ENCODE measurements at places on chromosomes 5 and 9.

DNA sequence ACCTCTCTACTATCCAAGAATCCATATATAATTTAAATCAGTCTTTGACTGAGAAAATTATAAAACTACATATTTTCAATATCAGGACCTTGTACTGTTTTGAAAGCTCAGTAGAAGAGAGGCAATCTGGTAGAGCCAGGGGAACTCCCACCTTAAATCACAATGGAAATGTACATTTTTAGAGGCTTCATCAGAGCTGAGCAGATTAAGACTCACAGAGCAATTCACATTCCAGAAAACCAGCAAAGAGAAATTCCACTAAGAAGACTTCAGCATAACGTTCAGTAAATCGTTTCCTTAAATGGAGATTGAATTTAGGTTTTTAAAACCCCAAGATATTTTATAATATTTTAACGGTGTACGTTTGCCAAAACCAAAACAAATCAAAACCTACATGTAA is 227.8 kb upstream of the TRPM3 start:
- no peak for DNase-seq

DNA sequence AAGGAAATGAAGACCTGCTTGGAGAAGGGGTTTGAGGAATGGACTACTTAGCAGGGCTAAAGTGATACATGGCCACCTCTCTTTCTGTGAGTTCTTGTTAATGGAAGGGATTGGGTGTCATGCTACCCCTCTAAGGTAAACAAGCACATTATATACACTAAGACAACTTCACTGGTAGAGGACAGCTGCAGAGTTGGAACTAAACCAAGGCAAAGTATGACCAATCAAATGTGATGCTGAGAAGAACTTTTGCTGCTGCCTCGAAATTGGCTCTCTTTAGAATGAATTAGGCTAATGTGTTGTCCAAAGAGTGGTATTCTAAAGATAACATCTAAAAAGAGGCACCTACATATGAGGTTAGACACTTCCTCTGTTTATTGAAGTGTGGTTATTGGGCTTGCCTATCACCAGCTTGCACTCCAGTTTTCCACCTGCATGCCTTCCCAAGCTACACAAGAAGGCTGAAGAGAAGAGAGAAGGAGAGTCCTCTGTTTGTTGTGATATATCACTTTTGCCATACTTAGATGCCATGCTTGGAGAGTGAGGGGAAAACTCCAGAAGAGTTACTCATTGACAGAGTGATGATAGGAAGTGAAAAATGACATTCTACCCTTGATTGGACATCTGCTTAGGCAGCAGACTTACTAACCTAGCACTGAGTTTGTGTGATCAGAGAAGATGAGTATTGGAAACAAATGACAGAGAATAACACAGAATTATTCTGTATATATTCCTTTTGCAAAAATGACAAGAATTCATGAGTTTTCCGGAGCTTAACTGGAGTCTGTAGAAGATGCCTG is 536.1 kb downstream of the ZNF608 start:
- no peak for DNase-seq

DNA sequence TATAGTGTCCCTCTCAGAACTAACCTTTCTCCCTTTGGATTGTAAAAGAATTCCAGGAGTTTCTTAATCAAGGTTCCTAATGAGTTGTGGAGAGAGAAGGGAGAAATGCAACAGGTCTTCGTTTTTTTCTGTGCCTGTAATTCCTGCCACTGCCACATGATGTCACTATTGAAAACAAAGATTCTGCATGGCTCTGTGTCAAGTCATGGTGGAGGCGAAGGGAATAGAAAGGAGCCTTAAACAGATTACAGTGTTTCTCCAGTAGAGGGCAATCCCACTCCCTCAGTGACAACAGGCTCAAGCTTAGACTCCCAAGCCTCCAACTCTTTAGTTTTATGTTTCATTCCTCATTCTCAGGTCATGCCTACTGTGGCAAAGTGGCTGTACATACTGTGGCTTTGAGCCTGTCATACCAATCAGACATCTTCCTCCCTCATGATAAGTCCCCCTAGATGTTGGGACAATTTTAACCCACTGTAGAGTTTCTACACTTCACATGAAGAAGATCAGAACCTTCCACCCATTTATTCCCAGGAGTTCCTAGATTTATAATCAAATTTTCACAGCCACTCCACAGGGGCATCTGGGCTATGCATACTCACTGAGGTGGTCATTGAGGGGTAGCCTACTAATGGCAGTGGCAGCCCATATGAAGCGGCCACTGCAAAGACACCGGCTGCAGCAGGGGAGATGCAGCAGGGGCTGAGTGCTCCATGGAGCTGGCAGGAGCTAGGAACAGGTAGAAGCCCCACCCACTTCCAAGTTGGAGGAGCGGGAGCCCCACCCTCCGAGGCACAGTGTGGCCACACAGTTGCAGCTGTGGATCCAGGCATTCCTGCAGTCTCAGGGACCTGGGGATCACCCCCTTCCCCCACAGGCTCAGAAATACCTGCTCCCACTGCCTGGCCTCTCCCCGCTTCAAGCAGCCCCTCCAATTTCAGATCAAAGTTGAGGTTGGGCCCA is 97.4 kb upstream of the TRIM32 start:
- no peak for DNase-seq

- DNase-seq = no peak
These were observed 350.5 kb downstream of the SLIT3 start for GRCh38 chr5:168950241-168950951.

DNA sequence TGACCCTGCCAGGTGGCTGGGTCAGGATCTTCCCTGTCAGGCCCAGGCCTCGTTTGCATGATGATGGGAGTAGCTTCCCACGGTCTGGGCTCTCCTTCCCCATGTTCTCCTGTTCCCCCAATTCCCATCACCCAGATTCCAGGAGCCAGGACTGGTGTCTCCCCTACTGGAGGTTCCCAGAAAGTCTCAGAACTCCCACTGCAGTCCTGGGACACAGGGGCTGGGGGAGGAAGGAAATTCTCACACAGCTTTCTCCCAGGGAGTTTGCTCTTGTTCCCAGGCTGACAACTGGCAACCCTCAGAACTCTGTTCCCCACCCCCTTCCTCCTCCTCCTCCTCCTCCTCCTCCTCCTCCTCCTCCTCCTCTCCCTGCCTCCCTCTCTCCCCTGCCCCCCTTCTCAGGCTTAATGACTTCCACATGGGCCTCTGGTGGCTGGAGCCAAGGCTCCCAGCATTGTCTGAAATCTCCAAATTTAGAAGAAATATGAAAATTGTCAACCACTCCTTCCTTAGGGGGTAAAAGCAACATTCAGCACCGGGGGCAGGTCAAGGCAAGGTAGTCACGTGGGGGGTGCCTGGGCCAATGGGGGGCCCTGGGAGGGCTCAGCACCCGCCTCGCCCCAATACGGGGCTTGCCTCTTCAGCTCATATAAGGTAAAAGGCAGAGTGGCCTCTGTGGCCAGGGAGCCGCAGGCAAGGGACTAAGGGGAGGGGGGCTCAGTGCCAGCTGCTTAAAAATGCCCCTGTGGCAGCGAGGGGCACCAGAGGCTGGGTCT is 27.3 kb upstream of the IL17B start:
- DNase-seq = no peak

GRCh38 chr5:58491216-58491892 is at the start of gene GAPT:
Gene GAPT, plus strand, starts transcription at chr5:58491435. Its CDS starts 3,102 bp downstream, at chr5:58494537.
- DNase-seq = no peak

GRCh38 chr5:321230-321725 is at the start of gene AHRR:
Gene AHRR, plus strand, starts transcription at chr5:321714. Its CDS starts 22,189 bp downstream, at chr5:343903.
- no peak for DNase-seq

DNA sequence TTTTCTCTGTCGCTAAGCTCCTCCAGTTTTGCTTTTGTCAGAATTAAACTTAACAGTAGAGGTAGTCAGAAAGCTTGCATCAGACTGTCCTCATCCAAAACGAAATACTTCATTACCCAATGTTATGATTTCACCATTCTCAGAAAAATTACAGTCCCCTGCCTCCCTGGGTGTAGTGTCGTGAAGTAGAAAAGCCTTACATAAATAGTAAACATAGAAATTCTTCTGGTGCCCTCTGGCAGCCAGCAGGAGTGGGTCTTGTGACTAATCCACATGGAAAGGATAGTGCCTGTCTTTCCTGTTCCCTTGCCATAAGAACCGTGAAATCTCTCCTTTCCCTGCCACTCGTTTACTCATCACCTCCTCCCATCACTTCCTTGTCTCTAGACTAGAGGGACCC is 230.6 kb downstream of the GNA14 start:
- no peak for DNase-seq

DNA sequence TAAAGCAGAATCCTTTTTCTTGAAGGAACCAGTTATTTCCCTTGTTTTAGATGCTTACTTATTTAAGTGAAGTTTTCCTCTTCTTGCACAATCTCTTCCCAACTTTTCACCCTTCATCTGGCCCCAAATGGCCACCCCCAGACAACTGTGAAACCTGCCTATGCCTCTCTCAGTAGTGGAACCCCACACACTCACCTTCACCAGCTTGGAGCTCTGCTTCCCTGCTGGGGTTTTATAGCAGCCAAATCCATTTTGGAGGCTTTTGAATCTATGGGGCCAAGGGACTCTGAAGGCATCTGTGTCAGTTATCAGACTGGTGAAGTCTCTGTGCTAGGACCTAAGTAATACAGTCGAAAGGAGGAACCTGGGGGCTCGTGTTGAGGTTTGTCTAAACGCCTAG is 22.9 kb upstream of the SPINK1 start:
- no peak for DNase-seq

DNA sequence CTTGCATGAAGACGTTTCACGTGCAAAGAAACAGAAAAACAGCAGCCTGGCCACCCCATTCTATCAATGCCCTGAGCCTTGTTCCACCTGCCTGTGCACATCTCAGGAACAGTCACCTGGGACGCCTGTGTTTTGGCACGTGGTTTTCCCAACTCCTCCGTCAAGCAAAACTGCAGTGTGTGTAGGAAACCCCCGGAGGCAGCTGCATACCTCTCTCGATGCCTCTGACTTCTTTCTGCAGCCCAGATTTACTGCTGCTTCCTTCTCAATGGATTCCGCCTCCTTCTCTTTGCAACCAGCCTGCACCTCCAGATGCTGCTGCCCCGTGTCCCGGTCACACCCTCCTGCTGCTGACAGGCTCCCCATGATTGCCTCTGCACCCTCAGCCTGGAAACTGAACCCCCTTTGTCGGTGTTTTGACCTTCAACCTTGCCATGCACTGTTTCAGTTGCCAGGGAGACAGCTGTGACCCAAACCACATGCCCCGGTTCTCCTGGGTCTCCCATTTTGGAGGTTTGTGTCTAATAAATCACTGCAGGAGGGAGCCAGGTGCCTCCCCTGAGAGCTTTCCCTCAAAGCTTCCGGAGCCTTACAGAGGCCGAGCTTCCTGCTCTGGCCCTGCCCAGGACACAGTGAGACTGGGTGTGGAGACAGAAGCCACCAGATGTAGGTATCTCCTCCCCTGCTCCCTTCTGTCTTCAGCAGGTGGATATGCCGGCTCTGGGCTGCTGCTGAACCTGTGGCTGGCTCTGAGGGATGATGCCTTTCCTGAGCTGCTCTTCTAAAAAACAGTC is 395.5 kb upstream of the IRX1 start:
- DNase-seq = no peak

- no peak for DNase-seq
These were observed 525.9 kb upstream of the CLINT1 start for GRCh38 chr5:158384535-158385481.

DNA sequence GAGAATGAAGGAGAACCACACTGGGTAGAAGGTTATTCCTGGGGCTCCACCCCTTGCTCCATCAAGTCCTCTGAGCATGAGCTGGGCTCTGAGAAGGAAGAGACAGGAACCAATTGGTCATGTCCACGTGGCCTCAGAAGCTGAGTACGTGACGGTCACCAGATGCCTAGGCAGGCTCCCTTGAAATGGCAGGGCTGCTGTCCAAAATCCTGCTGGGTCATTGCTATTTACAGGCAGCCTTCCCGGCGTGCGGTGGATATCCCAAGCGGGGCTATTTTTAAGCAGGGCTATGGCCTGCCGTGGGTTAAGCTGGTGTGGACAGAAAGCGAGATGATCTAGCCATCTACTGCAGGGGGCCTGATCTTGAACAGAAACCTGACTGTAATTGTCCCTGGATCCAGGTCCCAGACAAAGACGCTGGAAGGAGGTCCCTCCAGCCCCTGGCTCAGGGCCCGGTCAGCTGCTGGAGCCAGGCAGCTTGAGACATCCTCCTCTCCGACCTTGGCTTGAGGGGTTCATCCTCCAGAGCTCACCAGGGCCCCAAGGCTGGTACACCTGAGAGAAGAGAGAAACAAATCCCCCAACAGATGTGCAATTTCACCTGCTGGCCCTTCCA is 550 bp upstream of the CKMT2 start:
- no peak for DNase-seq

DNA sequence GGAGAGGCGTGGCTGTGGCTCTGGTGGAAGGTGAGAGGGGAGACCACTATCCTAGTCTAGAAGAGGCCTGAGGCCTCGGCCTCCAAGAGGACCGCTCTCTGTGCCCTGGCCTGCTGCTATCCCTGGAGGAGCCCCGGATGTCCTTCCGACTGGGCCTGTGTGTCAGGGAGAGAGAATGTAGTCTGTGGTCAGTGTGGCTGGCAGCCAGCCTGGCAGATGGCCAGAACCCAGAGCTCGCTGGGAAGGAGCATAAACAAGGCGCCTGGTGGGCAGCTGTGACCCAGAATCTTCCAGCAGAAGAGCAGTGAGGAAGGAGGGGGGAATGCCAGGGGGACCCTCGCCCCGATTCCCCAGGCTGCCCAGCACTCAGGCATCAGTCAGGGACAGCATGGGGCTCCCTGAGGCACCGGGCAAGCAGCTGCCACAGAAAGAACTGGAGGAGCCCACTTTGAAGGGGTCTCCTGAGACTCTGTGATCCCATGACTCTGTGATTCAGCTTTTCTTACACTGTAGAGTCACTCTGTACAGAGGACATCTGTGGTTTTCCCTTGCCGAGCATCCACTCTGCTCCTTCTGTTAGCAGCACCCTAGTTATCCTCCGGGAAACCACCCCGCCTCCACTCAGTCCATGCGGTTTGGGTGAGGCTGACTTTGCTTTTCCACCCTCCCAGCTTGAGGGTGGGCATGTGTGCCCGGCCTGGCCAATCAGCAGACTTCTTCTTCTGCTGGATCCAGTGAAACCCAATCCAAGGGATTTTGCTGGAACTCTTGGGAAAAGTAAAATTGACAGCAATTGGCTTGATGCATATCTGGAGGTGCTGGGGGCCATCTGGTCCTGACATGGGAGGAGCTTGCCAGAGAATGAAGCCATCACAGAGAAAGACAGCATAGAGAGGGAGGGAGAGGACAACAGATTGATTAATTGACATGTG is 46.2 kb upstream of the PWWP2A start:
- no peak for DNase-seq

DNA sequence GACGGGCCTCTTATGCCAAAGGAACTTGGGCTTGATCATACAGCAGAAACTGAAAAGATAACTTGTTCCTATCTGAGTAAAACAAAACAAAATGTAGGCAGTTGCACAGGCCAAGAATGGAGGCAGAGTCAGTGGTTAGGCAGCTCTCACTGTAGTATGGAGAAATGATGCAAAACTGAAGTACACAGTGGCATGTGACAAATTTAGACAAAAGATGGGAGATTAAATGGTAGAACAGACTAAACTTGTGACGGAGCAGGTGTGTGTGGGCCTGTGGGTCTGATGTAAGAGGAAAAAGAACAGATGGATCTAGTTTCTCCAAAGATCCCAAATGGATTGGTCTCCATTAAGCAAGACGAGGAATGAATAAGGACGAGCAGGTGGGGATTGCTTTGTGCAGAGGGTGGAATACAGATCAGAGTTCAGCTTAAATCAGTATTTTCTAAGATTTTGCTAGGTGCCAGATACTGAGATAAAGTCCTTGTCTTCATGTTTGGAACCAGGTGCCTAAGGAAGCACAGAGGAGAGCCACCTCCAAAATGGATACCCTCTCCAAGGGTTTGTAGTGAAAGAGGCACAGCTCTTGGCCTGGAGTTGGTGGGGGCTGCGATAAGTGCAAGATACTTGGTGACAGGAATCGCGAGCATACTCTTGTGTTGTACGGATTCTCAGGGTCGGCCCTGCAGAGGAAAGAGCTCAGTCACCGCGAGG is 722 bp upstream of the DCP2 start:
- DNase-seq = no peak

- no peak for DNase-seq
These were observed 10.6 kb downstream of the PTGER4 start for GRCh38 chr5:40690267-40690666.

Measured in stimulated activated CD4-positive, alpha-beta T cell treated with anti-CD3 and anti-CD28 coated beads, Interleukin-1b, Interleukin-23, amount 100 ng/mL, for 1 hour (primary cell).